Activated T-helper 1 cell treated with Interleukin-2 at 50 U/mL for 16 hours (primary cell): ENCODE measurements at places on chromosomes 5 and 9.
A peak's percentile ranks its signal among the peaks of the same experiment; 100 is the strongest.

DNA sequence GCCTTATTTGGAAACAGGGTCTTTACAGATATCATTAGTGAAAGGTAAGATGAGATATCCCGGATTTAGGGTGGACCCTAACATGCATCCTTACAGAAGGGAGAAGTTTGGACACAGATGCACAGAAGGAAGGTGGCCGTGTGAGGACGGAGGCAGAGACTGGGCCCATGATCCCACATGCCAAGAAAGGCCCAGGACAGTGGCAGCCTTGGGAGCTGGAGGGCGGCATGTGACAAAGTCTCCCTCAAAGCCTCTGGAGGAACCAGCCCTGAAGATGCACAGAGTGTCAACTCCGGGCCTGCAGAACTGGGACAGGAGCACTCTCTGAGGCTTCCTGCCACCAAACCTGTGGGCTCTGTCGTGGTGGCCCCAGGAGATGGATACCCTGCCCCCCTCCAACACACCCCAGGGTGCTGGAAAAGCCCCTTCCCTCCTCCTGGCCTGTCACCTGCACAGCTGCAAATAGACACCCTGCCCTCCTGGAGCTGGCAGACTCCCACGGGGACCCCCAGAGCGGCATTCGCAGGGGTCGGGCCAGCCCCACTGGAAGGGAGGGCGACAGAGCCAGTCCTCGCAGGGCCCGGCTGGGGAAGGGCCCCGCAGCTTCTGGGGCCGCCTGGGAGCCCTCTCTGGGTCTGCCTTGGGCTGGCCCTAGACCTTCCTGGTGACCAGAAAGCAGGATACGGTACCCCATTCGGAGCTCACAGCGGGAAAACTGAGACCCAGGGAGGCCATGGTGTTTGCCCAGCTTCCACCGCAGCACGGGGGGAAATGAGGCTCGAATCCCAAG is 7.9 kb downstream of the NACC2 start:
- DNase-seq = no peak

DNA sequence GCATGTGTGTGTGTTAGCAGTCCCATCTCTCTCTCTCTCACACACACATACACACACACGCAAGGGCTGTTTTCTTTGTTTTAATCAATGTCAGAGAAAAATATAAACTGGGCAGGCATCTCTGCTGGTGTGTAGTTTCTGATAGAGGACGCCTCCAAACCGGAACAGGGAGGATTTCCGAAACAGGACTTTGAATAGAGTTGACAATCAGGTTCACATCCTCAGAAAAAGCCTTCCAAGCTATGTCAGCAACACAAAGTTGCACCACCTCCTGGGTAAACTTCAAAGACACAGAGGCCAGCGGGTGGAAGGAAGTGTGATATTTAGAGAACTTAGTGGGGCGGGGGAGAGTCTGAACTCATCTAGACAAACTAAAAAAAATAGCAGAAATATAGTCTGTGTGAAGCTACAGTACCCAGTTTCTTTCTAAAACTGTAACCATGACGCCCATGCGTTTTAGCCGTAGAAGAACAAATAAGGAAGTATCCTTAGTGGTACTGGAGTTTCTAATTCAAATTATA is 1.2 kb downstream of the ST8SIA4 start:
- peak; percentile 50 for DNase-seq

DNA sequence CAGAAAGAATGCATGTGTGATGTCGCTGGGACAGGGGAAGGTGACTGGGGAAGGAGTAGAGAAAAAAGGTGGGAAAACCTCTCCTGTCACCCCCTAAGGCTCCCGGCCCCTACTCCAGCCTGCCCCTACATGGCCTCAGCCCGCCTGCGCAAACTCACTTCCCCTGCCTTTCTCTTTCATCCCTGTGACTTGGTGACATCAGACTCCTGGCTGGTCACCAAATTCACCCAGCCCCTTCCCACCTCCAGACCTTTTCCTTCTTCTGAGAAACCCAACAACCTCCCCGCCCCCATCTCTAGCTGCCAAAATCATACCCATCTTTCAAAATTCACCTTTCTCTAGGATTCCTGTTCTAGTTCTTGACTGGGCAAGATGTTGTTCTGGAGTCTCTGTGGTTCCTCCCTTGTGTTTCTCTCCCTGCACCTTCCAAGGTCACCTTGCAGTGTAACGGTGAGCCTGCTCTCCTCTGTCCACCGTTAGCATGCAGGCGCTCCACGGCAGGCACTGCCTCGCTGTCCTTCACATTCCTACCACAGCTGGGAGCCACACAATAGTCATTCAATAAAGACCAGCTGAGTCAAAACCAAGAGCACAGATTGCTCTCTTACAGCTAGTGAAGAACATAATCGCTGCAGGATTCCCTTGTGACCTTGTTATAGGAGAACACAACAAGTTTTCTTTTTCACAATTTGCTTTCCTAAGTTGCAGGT is 134.5 kb downstream of the FANCC start:
- no peak for DNase-seq

- no peak for DNase-seq
These were observed 898 bp downstream of the STC2 start for GRCh38 chr5:173327084-173327947.

GRCh38 chr5:133242221-133242835 is 190.5 kb downstream of the HSPA4 start:
- no peak for DNase-seq

DNA sequence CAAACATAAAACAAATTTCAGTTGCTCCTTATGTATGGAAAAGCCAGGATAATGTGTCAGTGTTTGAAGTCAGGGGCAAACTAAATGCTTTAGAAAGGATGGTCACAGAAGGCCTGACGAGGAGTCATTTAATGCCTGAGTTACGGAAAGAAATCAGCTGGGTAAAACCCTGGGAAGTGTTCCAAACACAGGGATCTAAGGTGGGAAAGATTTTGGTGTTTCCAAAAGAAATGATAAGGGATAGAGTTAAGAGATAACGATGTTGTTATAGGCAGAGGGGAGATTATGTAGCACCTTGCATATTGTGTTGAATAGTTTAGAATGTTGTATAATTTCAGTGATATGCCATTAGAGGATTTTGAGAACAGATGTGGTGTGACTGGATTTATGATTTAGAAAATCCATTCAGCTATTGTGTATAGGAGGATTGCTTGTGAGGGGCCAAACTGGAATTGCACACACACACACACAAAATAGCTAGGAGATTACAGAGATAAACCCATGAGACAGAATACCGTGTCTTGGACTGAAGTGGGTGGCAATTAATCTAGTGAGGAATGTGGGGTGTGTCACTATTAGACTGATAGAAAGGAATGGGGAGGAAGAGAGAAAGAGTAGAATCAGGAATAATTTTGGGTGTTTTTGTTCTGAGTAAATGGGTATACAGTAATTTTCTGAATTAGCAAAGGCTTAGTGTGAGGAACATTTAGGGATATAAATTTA is 274.2 kb upstream of the DAB2 start:
- DNase-seq = no peak

GRCh38 chr5:103223031-103223955 is 35.3 kb upstream of the MACIR start:
- no peak for DNase-seq

- DNase-seq = no peak
These were observed 21.2 kb downstream of the NSUN2 start for GRCh38 chr5:6611334-6612256.

- no peak for DNase-seq
These were observed 1888.0 kb upstream of the CDH9 start for GRCh38 chr5:28926422-28926821.

DNA sequence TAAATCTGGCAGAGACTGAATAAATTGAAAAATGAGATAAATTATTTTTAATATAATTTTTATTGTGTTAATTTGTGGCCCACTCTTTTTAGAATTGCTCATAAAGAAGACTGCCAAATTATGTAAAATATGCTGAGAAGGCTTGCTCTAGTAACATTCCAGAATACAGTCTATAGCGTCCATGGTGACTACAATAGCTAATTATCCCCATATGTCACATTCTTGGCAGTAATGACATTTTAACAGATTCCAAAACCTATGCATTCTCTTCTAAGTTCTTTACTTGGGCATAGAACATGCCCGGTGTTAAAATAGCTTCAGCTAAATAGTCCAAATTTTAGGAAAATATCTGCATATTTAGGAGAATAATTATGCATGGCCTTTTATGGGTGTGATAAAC is 697.0 kb upstream of the SEMA6A start:
- DNase-seq = no peak

DNA sequence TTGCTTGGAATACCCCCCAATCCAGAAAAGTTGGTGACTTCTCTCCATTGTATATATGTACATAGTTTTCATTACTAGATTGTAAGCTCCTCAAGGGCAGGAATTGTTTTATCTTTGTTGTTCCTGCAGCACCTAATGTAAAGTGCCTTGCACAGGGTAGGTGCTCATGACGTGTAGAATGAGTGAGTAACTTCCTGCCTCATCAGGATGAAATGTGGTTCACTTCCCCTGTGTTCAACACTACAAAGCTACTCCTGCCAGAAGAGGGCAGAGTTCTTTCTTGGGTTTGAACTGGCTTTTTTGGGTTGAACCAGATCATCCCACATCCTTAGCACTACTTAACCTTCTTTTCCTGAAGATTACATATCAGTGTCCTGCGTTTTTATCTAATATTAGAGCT is 23.9 kb downstream of the GTF3C4 start:
- DNase-seq = no peak

DNA sequence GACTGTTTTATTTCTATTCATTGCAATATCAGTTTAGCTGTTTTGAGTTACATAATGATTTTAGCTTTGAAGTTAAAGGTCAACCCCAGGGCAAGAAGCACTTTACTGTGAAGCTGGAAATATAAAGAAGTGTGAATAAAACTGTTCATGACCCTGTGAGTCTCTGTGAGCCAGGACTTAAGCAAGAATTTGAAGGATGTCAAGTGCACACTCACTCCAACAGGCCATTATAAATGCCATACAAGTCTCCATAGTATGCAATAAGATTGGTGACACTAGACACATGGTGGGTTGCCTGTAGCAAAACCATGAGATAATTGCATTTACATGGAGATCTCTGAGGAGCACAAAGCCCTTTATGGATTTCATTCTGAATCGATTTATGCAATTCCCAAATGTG is 318.7 kb upstream of the ITGA1 start:
- no peak for DNase-seq

DNA sequence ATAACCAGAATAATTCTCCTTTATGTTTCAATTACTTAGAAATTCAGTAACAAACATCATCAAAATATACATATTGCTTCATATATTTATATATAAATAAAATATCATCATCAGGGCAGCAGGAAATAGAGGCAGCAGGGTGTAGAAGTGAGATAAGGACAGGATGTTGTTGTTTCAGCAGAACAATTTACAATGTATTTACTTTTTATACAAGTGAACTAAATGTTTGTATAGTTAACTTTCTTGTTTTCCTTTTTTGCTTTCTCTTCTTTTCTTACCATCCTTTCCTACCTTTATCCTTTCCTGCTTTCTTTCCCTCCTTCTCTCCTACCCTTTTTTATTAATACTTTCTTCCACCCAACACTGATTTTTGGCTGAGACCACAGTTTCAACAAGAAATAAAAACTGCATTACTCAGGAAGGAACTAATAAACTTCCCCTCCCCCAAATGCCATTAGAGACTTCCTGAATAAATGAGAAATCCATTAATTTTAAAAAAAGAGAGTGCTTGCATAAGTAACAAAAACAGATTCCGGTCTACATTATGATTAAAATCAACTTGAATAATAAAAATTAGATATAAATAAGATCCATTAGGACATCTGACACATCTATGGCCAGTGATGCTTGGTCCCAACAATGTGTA is 159.8 kb upstream of the ACOT12 start:
- DNase-seq = no peak

DNA sequence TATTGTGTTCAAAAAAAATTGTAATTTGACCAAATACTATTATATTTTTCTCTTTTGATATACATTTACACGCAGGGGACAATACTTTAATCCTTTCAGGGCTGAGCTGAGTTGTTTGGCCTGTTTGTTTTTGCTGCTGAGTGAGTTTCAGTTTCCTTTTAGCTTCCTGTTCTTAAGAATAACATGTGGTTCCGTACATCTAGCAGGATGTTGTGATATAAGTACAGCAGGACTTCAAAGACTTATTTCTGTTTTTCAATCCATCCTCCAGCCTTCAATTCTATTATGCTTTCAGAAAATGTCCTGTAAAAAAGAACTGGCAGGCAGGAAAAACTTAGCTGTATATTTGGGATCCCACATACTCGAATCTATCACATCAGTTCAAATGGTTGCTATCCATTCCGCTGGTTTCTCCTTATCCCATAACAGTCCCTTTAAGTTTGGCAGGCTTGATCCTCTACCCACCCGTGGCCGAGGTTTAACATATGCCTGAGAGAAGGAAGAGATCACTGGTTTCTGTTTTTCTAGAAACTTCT is 1037.3 kb upstream of the ACO1 start:
- no peak for DNase-seq

GRCh38 chr5:10384483-10384882 is 31.0 kb downstream of the MARCHF6 start:
- DNase-seq = no peak

DNA sequence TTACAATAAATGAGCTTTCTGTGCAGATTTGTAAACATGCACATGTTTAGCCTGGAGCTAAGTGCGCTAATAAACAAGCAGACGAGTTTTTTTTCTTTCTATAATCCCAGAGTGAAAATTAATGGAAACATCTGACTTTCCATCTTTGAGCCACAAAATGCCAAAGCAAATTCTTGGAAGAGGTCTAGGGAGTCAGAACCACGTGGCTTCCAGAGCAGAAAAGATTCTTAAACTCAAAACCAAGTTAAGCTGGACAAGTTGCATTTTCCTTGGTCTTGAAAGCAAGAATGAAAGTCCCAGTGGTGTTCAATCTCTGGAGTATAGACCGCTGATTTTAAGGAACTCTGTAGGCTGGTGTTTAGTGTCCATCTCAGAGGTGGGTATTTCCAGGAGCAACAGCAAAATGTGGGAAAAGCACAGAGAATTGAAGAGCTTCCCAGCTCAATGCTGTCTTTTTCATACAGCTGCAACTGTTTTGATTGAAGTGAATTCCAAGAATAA is 71.4 kb downstream of the MYO10 start:
- no peak for DNase-seq

GRCh38 chr9:115132648-115133047 is 14.7 kb upstream of the TNC start:
- no peak for DNase-seq

GRCh38 chr5:162529886-162530285 is 462.3 kb downstream of the GABRG2 start:
- DNase-seq = no peak

DNA sequence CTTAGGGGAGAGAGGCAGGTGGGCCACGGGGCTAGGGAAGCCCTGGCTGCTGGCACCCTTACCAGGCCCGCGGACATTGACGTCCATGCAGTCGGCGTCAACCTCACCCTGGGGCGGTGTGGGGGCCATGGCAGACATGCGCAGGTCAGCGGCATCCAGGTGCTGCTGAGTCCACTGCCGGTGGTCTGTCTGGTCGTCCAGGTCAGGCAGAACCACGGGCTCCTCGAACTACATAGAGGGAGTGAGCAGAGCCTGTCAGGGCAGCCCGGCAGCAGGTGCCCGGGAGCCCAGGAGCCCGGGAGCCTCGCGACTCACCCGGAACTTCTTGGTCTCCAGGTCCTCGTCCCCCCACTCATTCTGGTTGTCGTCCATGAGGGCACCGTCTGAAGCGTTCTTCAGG is 18.8 kb upstream of the SEC16A start:
- DNase-seq = no peak

- DNase-seq = no peak
These were observed 1.2 kb downstream of the JAK2 start for GRCh38 chr9:4986296-4986695.
